ENCODE measurements at places on chromosomes 5 and 9.

- no peak for ATAC-seq
Observed at GRCh38 chr5:5105531-5105930, 34.6 kb upstream of the ADAMTS16 start.

DNA sequence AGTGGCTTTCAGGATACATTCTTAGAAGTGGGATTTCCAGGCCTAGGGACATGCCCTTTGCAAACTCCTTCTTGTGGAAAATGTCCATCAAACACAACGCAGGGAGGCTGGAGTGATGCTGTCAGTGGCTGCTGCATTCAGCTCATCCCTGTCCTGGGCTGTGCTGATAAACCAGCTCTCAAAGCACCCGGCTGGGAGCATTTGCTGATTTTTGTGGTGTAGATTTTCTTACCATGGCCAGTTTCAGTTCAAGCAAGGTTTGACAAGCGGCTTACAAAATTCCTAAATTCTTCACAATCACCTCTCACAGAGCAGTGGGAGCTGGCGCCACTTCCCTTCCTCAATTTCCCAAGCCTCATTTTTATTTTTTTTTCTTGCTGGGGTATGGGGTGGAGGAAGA lies 28.2 kb downstream of the FAM163B start:
- ATAC-seq = no peak

GRCh38 chr9:18238254-18238653 lies 235.7 kb upstream of the ADAMTSL1 start:
- no peak for ATAC-seq

DNA sequence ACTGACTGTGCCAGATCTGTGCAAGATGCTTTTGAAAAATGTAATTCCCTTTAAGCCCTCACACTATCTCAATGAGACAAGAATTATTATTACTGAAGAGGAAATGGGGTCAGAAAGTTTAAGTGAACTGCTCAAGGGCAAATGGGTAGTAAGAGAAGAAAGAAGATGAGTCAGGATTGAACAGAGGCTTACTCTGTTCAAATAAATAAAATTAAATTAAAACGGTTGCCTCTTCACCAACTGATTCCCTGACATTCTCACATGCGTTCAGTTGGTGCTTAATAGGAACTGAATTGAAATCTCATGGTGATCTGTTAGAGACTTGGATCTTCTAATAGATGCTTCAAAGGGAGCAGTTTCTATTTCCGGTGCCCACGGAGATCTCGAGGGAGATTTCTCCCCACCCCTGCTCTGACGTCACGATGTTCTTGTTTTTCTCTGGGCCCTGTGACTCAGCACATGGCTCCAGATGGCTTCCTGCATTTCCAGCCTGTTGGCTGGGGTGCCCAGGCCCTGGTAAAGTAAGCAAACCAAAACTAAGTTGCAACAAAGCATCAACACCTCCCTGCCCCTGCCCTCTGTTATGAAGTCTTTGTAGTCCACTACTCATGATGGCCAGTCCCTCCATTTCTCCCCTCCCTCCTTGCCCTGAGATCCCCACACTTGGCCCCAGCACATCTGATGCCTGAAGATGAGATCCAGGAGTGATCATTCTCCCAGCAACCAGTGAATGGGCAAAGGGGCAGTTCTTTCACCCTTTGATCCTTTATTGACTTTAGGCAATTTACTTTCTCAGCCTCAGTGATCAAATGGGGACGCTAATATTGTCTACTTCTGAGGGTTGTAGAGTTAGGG lies 106.1 kb upstream of the CPEB4 start:
- ATAC-seq = peak; percentile 75

GRCh38 chr9:136875155-136875554 lies 9.0 kb upstream of the EDF1 start:
- ATAC-seq = no peak

DNA sequence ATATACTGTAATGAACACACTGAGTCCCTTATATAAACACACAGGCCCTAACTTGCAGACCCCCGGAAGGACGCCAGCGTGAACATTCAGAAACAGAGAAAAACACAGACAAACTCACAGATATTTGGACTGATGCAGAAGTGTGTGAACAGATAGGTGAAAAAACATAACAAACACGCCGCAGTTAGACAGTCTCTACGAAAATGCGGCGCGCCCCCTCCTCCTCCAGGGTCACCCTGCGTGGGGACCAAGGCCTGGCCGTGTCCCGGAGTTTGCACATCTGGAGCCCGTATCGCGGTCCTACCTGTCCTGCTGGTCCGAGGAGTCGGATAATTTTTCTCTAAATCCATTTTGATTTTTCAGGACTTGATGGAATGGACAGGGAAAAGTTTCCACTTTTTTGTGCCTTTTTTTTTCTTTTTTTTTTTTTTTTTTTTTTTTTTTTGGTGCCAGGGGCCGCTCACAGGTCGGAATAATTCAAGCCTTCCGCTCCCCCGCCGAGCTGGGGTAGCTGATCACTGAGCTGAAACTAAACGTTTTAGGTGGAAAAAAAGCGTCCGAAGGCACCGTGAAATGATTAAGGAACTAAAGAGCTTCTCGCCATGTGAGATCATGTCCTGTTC lies at the start of gene PAX5:
Gene PAX5 (minus strand): TSS at position 587 of the 623 bp plus-strand sequence. CDS start 237 bp downstream, at position 350.
- ATAC-seq = no peak

DNA sequence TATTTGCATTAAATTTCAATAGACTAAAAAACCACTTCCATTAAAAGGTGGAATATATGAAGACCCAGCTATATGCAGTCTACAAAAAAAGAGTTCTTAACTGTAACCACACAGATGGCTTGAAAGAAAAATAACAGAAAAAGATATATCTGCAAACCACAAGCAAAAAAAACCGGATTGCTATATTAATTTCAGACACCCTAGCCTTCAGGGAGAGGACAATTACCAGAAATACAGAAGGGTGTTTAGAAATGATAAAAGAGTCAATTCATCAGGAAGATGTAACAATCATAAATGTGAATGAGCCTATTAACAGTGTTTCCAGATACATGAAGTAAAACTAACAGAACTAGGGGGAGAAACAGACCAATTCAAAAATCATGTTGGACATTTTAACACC lies 56.9 kb upstream of the SMIM23 start:
- ATAC-seq = no peak

GRCh38 chr5:145661737-145662485 lies 173.2 kb downstream of the PRELID2 start:
- no peak for ATAC-seq

DNA sequence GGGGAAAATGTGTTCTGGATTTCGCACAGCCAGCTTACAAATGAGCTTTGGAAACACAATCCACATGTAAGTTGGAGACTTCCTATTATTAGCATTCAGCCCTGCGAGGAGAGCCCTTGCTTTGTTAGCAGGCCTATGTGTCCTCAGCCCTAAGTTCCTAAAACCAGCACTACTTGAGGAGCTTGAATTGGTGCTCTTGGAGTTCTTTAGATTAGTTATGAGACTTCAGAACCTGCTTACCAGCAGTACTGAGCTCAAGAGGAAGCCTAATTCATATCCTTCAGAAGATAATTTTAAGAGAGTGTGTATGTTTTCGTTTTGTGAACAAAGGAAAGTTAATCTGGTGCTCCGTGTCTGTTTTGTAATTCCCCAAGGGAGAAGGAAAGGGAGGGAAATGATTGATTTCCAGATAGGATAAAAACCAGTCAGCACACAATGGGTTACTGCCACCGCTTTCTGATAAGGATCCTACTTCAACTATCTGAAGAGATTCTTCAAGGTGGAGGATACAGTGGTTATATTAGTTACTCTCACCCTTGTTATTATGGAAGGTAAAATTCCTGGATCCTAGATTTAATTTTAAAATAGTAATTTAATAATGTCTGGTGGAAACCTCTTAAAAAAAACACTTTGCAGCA lies 35.2 kb downstream of the PIK3R1 start:
- no peak for ATAC-seq

- ATAC-seq = no peak
Observed at GRCh38 chr5:107199756-107200155, 471.0 kb downstream of the EFNA5 start.

DNA sequence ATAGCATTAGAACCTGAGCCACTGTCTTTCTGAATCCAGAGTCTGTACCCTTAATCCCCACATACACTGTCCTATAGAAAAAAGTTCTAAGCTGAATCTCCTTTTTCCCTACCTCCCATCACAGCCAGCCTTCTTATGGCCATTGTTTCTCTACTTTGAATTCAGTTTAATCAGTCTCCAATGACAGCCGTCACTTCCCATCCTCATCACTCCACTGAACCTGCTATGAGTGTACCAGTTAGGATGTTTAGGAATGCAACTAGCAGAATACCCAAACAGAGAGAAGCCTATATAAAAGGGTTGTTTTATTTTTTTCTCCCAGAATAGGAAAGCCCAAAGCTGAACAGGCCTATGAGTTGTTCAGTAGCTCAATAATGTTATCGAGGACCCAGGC lies 220.4 kb upstream of the NREP start:
- no peak for ATAC-seq

DNA sequence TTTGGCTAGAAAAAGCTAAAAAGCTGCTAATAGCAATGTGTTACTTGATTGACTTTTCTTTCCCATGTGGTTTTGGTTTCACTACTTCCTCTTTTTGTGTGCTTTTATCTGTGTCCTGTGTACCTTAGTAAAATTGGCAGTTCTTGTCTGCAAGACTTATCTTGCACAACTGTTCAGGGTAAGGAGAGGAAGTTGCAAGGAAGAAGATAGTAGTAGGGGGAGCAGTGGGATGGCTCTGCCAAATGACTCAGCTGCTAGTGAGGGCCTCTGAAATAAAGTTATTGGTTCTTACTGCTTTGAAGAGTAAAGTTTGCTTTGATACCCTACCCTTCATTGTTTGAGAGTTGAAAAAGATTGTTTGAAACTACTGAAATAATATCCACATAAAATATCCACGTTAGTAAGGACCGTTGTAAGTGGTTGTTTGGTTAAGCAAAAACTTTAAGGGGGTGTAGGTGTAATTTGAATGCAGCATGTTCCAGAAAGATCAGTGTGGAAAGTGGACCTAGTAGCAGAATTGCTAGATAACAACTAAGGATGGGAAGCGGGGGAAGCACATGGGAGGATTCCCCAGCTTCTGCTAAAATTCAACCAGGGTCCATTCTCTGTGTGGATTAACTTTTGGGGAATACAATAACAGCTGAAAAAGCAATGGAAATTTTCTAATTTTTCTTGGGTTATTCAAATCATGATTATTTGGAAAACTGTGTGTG lies 123.5 kb downstream of the SCAMP1 start:
- ATAC-seq = peak; percentile 98

DNA sequence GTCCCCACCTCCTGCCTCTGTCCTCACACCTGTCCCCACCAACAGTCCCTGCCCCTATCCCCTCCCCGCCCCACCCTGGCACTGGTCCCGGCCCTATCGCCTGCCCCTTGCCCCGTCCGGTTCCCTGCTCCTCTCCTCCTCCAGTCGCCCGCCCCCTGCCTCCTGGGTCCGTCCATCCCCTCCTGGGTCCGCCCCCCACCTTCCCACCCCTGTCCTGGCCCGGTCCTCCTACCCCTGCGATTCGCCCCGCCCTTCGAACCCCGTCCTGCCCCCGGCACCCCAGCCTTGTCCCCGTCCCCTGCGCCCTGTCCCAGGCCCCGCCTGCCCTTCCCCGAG lies 372 bp downstream of the EDF1 start:
- ATAC-seq = peak; percentile 42

GRCh38 chr5:119478781-119479180 lies 26.5 kb downstream of the HSD17B4 start:
- ATAC-seq = no peak

DNA sequence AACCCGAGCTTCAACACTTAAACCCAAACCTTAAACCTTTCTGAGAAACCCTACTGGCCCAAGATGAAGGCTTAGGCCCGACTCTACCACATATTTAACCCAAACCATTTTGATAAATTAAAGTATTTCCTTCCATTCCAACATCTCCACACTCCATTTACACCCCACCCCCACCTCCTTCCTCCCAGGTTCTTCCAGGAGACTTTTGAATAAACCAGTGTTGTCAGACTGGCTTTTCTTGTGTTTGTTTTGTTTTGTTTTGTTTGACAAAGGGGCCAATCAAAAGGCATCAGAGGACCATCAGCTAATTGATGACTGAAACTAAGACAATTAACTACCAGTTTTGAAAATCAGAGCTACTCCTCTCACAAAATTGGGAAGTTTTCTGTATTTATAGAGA lies 4.6 kb upstream of the ZNF608 start:
- ATAC-seq = no peak

DNA sequence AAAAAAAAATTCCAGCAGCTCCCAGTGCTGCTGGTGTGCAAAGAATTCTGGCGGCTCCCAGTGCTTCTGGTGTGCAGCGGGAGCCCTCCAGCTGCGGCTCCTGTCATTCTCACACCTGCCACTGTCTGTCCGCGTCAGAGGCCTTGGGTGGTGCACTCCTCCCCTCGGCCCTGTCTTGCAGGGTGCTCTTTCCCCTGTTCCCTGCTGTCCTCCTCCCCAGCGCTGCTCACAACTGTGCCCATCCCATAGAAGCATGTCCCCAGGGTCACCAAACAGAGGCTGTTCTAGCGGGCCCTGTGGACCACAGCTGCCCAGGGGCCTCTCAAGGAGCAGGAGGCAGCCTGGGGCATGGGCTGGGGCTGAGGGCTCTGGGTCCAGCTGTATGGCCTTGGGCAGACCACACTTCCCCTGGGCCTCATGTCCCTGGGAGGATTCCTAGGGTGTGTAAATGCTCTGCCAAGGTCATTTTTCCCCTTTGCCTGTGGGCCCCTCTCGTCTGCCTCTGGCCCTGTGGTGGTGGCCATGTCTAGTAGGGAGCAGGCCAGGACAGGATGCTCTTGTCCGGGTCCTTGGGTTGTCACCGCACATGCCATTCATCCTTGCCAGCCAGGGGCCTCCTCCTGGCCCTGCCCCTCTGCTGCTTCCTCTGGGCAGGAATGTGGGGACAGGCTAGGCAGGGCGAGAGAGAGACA lies 68.2 kb downstream of the PHF2 start:
- no peak for ATAC-seq
